ENCODE measurements at places on chromosomes 3 and 15.

- DNase-seq, result no peak
Observed at GRCh38 chr3:114496021-114496434, 202.2 kb downstream of the TIGIT start.

DNA sequence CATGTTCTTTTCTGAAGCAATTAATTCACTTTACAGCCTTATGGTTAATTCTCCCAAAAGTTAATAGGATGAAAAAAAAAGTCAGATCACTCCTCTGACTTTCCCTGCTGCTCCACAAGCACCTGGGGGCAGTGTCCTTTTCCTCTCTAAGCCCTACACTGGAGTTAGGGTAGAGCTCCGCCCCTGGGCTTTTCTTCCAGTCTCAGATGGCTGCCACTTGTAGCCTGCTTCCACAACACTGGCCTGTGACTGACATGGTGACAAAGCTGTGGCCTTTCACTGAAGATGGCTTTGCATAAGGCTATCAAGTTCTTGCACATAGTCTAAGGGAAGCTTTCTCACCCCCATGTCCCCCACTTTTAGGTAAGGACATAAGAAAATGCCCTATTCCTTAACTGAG lies 1.3 kb upstream of the MON1A start:
- peak; percentile 29 for DNase-seq

GRCh38 chr3:105140899-105141367 lies 225.8 kb upstream of the ALCAM start:
- DNase-seq, result no peak

DNA sequence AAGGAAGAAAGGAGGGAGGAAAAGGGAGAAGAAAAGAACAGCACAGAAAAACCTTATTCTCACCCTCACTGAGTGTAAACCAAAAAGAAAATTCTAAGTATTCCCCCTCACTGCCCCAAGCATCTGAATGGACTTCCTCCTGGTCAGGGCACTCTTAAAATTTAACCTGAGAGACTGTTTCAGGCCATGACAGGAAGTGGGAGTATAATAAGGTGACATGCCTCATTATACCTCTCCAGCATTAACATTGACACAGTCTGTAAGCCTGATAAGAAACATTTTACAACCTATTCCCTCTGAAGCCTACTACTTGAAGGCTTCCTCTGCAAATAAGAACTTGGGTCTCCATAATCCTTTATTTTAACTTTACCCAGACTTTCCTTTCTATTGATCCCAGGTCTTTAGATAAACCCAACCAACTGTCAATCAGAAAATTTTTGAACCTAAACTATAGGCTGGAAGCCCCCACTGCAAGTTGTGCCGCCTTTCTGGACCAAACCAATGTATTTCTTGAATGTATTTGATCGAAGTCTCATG lies 41.7 kb downstream of the SLCO2A1 start:
- DNase-seq, result no peak

GRCh38 chr3:127857333-127857732 lies 35.0 kb upstream of the MGLL start:
- no peak for DNase-seq

DNA sequence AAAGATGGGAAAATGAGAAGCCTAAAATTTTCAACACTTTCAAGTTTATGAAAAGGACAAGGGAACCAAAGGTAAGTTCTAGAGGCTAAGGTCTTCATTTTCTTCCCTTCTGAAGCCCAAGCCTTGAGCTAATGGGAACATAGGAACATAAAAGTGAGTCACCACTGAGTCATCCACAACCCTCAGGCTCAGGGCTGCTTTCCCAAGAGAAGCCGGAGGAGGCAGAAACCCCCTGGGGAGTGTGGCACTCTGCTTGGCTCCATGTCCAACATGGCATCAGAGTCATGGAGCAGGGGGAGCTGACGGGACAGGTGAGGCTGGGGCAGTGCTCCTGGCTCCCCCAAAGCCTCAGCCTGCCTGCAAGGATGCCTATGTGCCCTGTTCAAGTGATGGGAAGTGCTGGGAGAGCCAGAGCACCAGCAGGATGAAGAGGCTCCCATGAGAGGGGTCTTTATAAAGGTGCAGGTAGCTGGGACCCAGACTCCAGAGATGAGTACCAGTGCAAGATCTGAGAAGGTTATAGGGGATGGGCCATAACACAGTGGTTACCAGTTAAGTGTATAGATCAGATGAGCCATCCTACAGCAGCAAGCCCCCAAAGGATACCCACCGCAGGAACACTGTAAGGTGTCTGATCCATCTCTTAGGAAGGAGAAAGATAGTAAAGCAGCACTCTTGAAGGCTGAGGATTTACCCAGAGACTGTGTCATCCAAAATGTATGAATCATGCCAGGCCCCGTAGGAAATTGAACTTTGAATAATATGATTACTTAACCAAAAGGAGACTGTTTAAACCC lies 31.8 kb upstream of the RYR3 start:
- DNase-seq, result no peak

GRCh38 chr3:37279236-37279635 lies 104.9 kb upstream of the LRRFIP2 start:
- DNase-seq, result no peak

DNA sequence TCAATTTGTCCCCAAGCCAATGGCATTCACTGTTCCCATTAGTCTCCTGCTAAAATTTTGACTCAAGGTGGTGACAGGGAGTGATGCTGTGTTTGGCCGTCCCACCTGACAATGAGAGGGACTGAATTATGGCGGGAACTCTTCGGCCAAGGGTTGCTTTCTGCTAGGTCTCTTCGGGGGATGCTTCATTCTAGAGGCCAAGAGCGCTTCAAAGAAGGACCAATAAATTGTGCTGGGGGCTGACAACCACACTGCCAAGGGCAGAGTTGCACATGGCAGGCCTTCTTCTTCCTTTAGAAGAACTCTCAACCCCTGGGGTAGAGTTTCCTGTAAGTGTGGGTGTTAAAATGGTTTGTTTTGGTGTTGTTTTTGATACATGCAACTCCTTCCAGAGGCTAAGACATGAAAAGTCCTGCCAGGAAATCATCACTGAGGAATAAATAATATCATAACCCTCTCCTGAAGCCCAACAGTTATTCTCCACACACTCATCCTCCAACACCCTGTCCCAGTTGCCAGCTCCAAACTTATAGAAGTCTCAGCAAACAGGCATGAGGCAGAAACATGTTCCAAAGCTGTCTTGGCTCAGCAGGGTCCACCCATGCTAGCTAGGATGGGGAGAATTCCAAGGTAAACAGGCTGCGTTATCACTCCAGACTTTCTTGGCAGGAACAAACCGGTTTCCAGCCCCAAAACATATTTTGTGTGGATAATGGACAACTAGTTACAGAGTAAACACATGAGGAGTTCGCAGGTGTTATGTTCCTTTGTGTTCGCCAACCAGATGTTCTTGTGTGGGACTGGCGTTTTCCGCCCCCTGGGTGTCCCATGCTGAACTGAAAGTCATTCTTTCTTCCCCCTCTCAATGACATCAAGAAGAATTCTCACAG lies 396.7 kb upstream of the RGMA start:
- peak; percentile 84 for DNase-seq

DNA sequence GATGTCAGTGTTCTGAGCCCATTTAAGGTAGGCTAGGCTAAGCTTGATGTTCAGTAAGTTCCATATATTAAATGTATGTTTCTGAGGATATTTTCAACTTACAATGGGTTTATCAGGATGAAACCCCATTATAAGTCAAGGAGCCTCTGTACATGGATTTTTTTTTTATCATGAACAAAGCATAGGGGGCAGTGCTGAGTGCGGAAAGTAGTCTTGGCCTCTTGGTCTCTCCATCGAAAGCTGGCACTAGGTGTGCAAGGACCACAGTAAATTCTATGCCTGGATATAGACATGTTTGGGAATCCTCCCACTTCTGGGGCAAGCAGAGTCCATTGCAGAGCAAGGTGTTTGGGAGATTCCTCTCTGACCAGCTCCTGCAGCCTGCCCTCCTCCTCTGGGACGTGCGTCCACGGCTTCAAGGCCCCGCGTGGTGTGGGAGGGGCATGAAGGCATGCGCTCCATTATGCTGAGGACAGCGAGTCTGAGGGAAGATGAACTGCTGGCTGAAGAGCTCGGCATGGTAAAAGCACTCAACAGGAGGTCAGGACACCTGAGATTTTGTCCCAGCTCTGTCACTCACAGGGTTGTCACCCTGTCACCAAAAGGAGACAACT lies 122.9 kb upstream of the LIPC start:
- DNase-seq, result no peak

DNA sequence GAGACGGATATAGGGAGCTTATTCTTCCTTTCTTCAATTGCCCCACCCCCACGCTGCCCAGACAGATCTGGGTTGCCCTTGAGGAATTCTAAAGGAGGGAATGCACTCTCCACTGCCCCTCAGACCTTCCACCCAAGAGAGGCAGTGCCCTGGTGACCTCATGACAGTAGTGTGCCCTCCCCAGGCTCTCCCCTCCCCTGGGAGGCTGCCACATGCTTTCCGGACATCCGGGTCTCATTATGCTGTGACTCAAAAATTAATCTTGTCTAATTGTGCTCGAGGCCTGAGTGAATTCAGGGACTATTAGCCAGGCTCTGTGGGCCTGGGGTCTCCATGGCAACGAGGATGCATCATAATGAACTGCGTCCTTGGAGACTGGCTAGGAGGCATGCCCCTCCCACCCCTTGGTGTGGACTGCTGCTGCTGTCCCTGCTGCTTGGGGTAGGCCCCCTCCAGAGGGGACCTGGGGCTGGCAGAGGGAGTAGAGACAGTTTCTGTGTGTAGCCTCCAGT lies 20.8 kb downstream of the CORO2B start:
- DNase-seq, result peak; percentile 48

DNA sequence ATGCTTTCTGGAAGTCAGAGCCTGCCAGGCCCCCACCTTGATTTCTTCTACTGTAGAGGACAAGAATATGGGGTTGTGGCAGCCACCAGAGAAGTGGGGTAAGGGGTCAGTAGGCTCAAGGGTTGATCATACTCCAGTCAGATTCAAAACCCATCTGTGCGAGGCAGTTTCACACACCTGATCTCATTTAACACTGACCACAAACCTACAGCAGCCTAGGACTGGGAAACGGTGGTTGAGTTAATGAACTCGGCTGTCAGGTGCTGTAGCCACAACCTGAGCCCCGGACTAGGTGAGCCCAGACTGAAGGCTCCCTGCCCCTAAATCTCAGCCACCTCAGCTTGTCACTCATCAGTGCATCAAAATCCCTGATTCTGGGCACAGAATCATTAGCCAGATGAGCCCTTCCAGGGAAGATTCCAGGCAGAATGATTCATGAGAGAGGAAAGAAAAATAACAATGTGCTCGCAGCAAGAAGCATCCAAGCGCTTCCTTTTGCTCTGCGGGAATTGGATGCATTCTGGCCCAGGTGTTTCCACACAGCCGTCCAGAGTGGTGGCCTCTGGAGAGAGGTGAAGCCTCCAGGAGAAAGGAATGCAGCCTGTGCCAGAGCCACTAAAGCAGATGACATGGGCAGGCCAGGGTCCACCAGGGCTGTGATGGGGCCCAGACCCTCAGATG lies 102.1 kb downstream of the SRGAP3 start:
- no peak for DNase-seq

- DNase-seq, result no peak
Observed at GRCh38 chr15:74763416-74763815, 14.8 kb downstream of the CYP1A2 start.

- no peak for DNase-seq
Observed at GRCh38 chr15:37638691-37639090, 295.7 kb upstream of the TMCO5A start.

DNA sequence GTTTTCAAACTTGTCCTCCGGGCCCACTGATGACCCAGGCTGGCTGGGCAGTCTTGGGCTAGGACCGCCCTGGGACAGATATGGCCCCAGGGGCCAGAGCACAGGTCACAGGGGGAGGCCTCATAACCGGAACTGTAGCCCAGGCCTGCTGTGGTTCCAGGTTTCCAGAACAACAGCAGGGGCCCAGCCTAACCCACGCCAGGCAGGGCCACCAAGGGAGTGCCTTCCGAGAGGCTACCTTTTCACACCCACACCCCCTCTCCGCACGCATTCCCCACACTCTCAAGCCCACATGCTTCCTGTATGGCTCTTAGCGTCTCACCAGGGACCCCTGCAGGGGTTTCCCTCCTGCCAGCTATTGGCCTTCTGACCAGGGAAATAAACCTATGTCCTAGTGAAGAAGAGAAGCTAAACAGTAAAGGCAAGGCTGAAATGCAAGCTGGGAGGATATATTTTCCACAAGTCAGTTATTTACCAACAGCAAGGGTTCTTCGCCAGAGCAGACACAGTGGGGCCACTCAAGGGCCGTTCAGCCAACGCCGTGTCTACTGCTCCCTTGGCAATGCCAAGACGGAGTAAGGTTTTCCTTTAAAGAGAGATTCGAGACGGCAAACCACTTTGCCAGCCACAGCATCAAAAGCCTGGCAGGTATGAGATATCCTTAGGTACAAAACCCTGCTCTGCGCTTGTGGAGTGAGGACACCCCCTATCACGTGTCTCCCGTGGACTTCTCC lies 135.1 kb downstream of the ATP10A start:
- DNase-seq, result no peak
